ENCODE measurements at places on chromosomes 7 and 10.

DNA sequence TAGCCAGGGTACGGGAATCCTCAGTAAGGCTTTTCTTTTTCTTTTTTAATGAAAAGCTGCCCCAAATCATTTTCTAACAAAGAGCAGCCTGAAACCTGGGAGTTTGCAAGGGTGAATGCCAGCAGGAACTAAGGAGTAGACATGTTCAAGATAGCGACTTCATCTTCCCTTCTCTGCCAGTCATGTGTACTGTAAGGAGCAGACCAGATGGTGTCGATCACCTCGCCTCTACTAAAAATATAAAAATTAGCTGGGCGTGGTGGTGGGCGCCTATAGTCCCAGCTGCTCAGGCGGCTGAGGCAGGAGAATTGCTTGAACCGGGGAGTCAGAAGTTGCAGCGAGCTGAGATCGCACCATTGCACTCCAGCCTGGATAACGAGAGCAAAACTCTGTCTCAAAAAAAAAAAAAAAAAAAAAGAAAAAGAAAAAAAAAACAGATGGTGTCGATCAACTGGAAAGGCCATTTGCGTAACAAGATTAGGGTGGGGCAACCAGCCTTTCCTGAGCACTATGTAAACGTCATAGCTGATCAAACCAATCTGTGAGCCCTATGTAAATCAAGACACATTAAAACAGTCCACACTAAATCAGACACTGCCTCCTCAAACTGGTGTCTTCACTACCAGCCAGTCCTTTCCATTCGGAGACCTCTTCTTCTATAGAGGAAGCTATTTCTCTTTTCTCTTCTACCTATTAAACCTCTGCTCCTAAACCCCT is 33.8 kb downstream of the NOLC1 start:
- DNase-seq, result no peak

DNA sequence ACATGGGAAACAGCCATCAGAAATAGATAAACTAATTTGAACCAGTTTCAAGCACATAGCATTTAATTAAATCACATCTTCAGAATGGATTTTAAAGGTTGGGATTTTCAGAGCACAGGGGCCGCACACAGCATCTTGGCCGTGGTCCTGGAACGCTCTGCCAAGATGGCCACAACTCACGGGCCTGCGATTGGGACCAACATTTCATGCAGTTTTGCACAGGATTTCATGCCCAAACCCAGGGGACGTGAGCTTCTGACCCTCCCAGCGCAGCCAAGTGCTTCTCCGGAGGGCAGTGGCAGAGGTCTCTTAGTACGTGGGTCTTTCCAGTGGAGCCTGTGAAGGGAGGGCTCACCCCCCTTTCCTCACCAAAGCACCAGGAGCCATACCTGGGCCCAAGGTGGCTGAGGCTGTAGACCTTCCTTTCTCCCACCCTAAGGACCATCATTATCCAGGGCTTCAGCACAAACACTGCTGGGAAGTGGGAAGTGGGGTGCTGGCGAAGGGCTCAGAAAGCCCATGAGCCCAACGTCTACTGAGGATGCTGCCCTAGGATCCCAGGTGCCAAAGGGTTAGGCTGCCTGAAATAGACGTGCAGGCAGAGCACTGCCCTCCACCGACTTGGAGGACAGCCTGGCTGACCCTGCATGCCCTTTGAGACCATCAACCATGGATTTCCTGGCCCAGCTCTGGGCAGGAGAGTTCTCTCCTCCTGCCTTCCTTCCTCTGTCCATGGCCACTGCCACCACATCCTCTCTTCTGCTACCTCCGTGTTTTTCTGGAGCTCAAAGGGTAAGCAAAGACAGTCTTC is 611.2 kb upstream of the MGMT start:
- no peak for DNase-seq

DNA sequence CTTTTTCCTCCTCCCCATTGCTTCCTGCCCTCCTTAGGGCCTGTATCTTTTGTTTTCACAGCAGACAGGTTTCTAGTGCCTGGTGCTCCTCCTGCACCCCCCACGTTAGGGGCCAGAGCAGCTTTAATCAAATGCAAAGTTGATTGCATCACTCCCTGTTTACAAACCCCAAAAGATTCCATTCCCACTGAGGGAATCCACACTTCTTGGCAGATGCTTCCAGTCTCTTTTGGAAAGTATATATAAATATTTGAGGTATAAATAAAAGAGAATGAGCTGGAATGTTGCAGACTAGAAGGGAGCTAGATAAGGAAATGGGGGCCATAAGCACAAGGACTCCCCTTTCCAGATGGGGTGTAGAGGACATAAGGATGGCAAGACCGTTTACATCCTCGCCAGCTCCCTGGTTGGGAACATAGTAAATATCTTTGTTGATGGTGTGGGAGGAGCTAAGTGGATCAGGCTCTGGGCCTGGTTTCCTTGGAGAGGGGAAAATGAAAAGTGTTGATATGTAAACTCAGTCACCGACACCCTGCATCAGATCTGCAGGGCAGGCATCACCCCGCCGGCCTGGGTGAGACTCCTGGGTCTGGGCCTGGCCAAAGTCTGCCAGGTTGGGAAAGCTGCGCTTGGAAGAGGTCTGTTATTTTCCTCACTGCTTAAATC is 6.2 kb downstream of the RARRES2 start:
- DNase-seq, result no peak

DNA sequence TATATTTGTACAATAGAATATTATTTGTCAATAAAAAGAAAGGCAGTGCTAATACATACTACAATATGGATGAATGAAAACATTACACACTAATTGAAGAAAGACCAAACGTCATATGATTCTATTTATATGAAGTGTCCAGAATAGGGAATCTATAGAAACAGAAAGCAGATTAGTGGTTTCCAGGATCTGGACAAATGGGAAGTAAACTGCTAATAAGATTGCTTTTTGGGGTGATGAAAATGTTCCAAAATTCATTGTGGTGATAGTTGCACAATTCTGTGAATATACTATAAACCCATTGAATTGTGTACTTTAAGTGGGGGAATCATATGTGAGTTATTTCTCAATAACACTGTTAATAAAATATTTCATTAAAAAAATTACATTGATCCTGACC is 78.2 kb upstream of the IFRD1 start:
- no peak for DNase-seq

- DNase-seq, result no peak
Observed at GRCh38 chr7:130896898-130897514, 163.0 kb upstream of the KLF14 start.

DNA sequence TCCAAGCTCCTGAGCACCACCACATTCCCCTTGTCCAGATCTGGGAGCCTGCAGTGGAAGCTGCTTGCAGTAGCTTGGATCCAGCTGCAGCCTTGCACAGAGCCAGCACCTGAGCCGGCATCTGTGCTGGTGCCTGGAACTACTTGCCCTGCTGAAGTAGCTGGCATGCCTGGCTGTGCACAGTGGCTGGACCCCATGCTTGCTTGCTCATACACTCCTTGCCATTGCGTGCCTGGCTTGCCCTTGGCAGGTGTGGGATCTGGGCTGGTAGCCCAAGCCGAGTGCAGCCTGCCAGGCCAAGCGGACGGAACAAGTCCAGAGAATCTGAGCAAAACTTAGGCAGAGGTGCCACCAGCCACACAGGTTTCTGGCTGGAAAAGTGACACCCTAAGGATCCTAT is 759.9 kb downstream of the IPMK start:
- no peak for DNase-seq

DNA sequence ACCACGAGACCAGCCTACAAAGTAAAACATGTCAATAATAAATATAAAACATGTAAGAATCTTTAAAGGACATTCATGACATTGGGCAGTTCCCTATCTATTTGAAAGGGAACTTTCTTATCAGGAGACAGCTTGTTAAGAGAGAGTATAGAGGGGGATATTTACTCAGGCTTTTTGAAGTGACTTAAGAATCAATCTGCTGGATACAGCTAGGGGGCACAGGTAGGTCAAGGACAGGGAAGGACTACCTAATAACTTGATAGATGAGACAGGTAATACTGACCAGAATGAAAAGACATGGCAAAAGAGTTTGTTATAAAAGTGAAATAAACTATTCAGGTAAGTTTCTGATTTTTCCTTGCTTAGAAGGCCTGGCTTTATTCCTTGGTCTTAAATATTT is 21.8 kb upstream of the LRRD1 start:
- DNase-seq, result no peak

DNA sequence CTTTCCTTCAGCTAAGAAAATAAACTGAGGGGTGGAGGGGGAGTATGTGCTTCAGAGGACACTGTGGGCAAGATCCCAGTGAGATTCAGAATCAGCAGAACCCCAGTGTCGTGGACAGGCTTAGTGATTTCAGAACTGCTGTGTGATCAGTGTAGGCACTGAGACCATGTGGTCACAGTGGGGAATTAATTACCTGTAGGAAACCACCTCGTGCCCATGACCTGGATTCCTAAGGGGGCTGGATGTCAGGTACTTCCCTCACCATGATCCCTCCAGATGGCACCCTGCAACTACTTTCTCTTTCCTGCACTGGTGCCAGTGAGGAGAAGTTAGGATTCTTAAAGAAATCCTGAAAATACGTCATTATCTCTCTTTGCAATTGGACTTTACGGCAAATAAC is 64.4 kb downstream of the HBP1 start:
- no peak for DNase-seq

GRCh38 chr7:37409461-37409860 is 39.2 kb downstream of the ELMO1 start:
- DNase-seq, result no peak

DNA sequence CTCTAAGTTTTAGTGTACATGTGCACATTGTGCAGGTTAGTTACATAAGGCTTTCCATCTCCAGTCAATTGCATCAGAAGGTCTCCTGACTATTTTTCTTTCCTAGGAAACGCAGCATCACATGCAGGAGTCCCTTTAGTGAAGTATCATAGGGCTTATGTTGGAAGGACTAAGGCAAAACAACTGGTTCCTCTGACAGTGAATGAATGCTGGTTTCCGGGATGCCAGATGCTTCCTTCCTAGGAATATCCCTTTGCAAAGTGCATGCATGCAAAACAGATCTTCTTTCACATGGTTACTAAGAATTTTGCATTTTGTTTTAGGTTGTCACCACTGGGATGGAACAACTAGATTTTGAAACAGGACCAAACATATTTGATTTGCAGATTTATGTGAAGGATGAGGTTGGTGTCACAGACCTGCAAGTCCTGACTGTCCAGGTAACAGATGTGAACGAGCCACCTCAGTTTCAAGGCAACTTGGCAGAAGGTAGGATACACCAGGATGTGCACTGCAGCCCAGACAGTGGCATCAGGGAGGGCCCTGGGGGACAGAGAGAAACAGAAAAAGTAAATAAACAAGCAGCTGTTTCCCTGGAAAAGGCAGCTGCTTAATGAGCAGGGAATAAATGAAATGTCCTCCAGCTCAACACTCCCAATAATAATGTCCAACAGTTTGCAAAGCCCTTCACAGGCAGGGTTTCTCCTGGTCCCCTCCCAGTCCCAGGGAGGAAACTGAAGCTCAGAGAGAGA is 17.8 kb downstream of the CDHR3 start:
- DNase-seq, result no peak

GRCh38 chr10:28644647-28645046 is 32.7 kb upstream of the BAMBI start:
- no peak for DNase-seq

DNA sequence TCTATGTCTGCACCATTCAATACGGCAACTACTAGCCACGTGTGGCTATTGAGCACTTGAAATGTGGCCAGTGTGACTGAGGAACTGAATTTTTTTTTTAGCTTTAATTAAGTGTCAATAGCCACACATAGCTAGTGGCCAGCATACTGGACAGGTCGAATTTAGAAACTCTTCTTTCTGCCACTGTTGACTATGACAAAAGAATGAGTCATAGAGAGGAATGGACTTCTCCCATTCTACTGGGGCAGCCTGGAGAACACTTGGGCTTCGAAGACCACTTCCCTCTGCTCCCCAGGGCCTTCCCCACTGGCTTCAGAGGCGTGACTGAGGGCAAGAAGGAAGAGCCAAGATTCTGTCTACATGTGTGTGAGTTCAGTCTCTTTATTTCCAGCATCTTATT is 137.5 kb downstream of the SNX10 start:
- no peak for DNase-seq

- DNase-seq, result no peak
Observed at GRCh38 chr7:157668884-157669767, 332.3 kb downstream of the DNAJB6 start.

DNA sequence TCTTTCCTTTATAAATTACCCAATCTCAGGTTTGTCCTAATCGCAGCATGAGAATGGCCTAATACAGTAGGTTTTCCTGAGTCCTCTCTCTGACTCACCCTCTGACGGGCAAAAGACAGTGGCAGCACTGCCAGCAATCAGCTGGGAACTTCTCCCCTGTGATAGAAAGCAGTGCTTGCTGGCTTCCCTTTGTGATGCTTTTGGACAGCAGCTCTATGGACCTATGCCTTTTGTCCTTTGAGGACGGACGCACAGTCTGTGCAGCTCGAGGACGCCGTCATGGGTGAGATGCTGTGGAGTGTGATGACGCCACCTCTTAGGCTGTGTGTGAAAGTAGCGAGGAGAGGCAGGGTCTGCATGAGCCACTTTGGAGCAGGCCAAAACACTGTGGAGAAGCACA is 68.8 kb downstream of the KIAA1217 start:
- no peak for DNase-seq

- DNase-seq, result no peak
Observed at GRCh38 chr7:2038931-2039728, 193.6 kb downstream of the MAD1L1 start.

DNA sequence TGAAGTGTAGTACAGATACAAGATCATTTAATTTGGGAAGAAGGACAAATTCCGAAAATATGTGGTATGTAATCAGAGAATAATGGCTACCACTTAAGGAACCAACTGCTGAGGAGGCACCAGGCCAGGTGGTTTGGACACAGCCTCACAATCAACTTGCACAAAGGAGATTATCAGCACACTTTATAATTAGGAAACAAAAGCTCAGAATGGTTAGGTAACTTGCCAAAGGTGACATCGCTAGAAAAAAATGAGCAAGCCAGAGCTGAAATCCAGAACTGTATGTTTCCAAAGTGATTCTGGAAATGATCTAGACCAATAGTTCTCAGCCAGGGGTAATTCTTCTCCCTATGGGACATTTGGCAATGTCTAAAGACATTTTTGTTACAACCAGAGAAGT is 36.6 kb downstream of the ERCC6 start:
- DNase-seq, result no peak

DNA sequence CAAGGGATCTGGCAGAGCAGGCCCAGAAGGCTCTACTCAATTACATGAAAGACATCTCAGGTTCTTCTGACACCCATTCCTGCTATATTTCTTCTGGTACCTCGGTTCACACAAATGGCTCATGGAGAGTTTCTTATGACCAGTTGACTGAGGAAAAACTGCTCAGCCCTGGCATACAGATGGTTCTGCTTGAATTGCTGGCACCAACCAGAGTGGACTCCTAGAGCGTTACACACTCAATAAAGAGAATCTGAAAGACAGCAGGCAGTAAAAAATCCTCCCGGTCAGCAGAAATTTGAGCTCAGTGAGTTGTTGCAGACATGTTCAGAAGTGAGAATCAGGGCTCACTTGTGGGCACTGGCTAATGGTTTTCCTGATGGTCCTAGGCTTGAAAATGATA is 434.4 kb downstream of the TCERG1L start:
- no peak for DNase-seq
